NCI-H1092 treated with DMSO at 0.1 percent for 48 hours (cell line): ENCODE measurements at places on chromosomes 11 and 22.

DNA sequence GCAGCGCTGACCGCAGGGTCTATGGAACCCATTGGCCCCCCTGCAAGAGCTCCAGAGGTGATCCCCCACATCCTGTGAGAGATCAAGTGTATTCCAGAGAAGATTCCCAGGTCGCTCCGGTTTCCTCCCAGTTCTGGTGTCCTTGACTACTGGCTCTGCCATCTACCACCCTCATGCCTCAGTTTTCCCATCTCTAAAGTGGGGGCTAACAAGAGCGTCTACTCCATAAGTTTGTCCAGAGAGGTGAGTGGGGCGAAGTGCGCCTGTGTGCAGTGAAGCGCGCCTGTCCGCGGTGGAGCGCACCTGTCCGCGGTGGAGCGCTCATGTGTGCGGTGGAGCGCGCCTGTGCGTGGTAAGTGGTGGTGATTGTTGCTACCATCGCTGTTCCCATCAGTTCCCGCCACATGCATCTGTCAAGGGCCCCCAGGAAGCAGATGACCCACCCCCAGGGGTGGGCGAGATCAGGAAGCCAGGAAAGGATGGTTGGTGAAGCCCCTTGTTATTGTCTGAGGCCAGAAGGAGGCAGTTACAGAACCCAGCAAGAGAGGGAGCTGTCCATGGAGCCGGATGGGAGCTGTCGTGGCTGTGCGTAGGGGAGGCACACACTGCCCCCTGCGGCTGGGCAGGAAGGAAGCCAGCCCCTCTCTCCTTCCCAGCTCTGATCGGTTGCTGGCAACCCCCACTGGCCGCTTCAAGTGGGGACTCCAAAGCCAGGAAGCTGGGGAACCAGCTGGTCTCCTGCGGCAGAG is 73.2 kb upstream of the FGF3 start:
- DNase-seq = peak; percentile 19

DNA sequence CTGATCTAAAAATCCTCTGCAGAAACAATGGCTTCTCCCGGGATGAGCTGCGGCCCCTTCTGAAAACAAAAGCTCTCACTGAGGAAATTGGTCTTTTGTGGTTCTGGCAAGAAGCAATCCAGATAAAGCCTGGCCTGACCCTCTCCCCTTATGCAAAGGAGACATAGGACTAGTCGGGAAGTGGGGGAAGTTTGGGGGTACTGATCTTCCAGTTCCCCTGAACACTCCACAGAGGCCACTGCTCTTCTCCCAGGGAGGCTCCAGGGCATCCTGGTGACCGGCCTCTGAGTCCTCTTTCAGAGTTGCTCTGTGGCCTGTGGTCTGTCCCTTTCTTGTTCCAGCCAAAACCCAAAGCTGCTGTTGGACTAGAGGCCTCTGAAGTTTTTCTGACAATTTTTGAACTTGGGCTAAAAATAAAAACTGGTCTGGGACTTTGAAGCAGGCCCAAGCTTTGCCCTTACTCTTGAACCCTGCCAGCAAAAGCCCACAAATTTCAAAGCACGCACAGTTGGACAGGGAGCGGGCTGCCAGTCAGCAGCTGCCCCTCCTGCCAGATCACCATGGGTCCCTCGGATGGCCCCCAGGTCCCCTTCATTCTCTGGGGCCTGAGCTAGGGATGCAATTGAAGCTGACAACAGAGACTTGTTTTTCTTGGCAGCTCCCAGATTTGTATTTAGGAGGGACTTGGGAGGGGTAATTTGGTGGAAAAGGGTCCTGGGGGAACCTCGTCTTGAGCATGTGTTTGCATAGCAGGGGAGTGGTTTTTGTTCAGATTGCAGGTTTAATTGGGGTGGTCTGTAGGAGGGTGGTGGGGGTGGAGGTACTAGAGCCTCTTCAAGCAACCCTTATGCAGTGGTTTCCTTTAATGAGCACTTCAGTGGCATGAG is 381.6 kb upstream of the CADM1 start:
- DNase-seq = peak; percentile 70

- no peak for DNase-seq
These were observed 284.2 kb downstream of the ST3GAL4 start for GRCh38 chr11:126639692-126640091.

DNA sequence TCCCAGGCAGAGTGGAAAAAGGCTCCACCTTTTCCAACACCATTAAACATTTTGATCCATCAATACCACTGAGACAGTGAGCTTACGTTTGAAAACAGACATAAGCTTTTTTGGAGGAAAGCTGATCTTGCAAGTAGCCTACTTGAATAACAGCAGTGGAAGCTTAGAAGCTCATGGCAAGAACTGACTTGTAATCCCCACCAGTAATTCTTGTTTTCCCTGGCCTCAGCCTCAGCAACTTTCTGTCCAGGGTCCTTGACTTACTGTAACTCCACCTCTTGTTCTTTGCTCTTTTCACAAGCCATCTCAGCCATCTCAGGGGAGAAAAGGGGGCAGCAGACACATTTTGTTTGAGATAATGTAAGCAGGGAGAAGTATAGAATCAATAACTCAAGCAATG is 12.3 kb upstream of the MPZL2 start:
- no peak for DNase-seq

DNA sequence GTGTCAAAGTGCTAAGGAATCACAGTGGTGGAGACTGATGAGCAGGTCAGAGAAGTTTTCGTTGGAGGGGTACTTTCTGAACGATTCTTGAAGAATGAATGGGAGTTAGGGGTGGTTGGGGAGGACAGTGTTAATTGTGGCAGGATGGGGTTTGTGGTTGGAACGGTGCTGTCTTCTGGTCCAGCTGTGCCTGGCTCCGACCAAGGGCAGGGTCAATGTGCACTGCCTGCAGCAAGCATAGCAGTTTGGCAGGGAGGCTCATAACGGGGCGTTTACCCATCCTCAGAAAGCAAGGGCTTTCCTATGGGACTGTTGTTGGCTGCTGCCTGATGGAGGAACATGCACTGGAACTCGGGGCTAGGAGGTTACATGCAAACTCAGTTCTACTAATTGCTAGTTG is 265.8 kb downstream of the KIRREL3 start:
- DNase-seq = no peak

DNA sequence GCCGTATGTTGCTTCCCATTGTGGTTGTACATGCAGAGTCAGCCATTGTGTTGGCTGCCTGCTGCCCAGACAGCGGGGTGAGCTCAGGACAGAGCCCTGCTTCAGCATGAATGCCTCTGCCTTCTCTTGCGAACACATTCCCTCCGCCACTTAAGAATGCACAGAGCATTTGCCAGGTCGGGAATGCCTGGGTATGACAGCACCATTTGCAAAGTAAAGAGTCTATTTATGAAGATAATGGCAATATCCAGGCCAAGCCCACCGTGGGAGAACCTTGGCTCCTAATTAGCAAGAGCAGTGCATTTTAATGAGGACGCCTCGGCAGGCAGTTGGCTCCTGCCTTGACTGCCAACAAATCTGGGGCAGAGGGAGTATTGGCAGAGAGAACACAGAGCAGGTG is 62.5 kb upstream of the SORL1 start:
- peak; percentile 94 for DNase-seq

DNA sequence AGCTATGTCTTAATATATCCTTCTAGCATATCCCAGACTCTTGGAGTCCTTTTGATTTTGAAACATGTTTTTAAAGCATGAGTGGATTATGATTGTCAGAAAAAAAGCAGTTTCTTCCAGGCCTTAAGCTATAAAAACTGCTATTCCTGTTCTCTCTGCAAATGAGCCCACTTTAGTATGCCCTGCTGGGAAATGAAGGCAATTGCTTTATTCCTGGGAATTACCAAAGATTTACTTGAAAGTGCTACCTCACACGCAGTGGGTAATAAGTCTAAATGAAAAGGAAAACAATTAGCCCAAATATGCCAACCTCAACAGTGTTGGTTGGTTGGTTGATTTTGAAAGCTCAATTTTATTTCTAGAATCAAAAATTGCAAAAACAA is 17.2 kb upstream of the RCN1 start:
- DNase-seq = no peak

DNA sequence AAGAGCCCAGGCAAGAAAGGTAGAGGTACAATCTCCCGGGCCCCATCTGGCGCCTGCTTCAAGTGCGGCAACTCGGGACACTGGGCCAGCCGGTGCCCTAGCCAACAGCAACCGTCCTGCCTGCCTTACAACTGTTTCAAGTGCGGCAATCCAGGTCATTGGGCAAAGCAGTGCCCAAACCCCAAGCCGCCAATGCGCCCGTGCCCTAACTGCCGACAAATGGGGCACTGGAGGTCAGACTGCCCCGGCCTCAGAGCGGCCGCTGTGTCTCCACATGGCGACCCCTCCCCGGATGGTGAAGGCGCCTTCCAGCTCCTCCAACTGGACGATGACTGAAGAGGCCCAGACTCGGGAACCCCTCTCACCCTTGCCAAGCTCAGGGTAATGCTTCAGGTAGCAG is 11.4 kb upstream of the OR56A3 start:
- no peak for DNase-seq

DNA sequence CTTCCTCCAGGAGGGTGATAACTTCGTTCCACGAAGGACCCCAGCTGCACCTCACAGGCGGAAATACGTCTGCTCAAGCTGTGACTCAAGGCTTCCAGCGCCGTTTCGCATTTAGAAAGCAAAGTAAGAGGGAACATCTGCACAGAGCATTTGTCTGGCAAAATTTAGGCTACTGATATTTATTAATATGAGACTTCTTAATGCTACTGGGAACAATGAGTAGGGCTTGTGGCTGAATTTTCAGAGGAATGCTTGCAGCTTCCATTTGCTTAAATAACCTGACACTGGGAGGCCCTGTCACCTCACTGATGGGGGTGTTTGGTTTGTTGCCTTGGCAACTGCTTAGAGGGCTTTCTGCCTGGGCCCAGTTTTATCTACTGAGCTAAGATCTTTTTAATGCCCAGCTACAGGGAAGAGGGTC is 14.7 kb upstream of the ST14 start:
- DNase-seq = peak; percentile 42

DNA sequence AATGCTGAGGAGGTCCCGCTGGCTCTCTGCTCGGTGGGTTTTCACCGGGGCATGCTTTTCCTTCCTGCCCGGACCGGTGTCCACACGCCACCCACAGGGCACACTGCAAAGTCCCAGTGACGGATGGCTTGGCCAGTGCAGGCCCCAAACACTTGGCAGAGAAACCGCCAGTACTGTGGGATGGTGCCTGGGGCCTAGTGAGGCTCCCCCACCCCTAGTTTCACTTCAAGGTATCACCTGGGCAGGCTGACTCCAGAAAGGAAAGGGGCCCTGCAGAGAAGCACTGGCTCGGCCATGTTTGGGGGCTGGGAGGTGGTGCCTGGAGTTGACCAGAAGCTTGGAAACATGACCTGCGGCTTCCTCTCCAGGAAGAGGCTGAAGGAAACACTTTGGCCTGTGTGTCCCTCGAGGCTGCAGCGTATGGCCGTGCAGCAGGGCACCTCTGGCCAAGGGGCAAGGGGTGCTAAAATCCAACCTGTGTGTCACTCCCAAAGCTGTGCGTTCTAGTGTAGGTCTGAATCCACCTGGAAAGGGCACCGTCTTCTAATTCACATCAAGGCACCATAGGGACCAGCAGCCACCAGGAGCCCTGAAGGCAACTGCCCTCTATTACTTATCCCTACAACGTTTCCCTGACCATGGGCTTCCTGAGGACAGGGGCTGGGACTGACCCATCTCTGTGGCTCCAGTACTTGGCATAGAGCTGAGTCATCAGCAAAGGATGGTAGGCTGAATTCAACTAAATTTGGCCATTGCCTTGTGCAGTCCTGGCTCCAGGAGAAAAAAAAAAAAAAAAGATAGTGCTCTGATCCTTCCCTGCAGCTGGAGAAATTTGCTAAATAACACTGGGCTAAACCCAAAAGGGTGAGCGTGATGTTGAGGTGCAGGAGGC is 22.6 kb downstream of the TPBGL start:
- DNase-seq = no peak

GRCh38 chr22:31244943-31245451 is 32.9 kb downstream of the LIMK2 start:
- no peak for DNase-seq

DNA sequence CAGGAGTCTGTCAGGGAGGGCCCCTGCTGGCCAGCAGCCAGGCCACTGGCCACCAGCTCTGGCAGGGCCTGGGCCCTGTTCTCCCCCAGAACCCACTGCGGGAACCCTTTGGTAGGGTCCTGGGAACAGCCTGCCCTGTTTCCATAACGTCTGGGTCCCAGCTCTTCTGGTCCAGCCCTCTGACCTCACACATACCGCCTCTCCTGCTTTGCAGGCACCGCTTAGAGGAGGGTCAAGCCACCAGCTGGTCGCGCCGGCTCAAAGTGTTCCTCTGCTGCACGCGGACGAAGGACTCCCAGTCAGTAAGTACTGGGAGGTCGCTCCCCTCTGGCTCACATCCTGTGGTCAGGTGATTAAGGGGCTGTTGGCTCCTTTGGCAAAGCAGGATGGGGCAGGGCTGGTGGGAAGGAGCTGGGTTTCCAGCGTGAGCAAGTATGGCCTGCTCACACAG is 26.6 kb upstream of the MYRF start:
- DNase-seq = no peak

- DNase-seq = no peak
These were observed 31.6 kb upstream of the CECR2 start for GRCh38 chr22:17337639-17338038.

DNA sequence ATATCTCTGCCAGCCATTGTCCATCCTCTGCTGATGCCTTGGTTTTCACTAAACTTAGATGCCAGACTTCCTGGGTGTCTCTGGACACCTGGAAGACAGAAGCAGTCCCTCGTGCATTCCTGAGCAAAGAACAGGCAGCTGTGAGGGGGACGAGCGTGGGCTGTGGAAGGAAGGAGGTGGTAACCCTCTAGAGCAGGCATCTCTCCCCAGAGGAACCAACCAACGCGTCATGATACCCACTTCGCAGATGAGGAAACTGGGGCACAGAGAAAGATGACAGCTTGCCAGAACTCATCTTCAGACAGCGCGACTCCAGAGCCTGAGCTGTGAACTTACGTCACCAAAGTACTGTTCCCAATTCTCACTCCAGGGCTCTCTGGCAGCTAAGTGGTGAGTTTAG is 123.4 kb downstream of the OPCML start:
- no peak for DNase-seq

DNA sequence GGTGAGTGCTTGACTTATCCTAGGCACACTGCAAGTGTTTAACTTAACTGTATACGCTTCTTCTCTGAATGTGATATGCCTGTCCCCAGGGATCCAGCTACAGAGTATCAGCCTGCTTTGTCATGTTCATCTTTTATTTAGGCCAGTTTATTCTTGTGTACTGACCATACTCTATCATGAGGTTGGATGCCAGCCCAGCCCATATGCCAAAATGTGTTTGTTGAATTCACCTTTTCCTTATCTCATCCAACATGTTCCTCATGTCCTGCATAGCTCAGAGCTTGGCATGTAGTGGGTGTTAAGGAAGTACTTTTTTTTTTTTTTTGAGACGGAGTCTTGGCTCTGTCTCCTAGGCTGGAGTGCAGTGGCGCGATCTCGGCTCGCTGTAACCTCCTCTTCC is 116.2 kb downstream of the NCAM1 start:
- no peak for DNase-seq

- no peak for DNase-seq
These were observed 720.1 kb downstream of the DLG2 start for GRCh38 chr11:84906995-84907394.

- no peak for DNase-seq
These were observed 34.2 kb upstream of the FCHSD2 start for GRCh38 chr11:73176145-73176873.

DNA sequence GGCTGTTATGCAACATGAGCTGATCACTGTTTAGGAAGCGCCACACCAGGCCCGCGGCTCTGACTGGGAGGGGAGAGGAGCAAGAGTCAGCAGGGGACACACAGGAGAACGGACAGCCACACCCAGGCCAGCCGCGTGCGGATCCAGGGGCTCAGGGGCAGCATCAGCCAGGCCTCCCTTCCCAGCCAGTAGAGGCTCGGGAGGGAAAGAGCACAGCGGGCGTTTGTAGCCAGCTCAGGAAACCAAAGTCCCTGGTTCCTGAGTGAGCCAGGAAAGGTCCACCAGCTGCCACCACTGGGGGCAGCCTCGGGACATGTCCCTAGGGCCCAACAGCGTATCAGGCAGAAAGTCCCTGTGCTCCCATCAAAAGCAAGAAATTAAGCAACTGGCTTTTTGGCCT is 71.8 kb upstream of the PITPNB start:
- DNase-seq = no peak
